RWPE2 (cell line): ENCODE measurements at places on chromosomes 13 and 19.

- DNase-seq: no peak
These were observed 293.6 kb downstream of the DNAJC15 start for GRCh38 chr13:43316946-43317353.

DNA sequence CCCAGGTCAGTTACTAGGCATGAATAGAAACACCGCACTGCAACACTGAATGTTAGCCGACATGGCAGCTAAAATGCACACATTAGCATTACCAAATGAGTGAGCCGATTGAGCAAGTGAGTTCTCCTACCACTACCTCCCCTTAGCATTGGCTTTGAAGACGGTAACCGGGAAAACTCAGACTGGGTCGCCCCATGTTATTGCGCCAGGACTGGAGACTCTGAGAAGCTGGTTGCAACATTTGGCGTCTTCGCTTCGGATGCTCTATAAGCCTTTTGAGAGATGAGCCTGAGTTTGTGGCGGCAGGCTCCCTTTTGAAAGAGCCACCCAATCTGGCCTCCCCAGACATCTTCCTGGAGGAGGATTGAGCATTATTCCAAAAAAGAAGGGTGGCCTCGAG, 68.5 kb upstream of the POMP start:
- no peak for DNase-seq

- no peak for DNase-seq
These were observed 23.2 kb downstream of the C13orf46 start for GRCh38 chr13:113950451-113951245.

GRCh38 chr13:42136518-42136917, 88.1 kb downstream of the DGKH start:
- DNase-seq: no peak

DNA sequence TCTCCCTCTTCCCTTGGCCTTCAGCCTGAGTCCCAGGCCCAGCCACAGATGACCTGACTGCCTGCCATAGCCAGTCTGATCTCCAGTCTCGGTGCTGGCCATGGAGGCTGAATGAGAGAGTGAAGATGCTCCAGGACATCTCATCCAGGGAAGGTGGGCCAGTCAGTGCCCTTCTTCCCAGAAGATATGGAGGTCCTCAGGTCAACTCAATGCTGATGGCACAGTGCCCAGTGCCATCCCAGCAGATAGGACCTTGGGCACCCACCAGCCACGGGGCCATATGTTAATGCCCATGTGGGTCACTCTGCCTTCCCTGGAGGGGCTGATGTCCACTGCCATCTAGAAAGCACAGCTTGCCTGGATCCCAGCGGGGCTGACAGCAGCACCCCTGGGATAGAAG, 7.2 kb downstream of the VSTM2B start:
- DNase-seq: no peak

GRCh38 chr13:51793570-51794271, 10.2 kb downstream of the DHRS12 start:
- no peak for DNase-seq

DNA sequence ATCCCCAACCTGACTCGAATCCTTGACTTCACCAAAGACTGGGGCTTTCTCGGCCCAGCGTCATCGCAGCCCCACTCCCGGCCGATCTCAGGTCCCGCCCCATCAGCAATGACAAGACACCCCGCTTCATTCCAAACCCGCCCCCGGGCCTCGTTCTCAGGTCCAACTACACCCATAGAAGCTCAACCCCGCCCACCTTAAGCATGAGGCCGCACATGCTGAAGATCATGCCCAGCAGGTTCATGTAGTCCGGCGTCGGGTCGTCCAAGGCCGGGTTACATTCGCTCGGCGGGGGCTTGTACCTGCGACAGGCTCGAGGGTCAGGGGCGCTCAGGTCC, 2.3 kb downstream of the WDR83 start:
- DNase-seq: no peak

- DNase-seq: no peak
These were observed 3.4 kb upstream of the LAMP1 start for GRCh38 chr13:113293686-113294085.

GRCh38 chr19:46493236-46494145, 2.2 kb downstream of the PNMA8B start:
- DNase-seq: no peak

DNA sequence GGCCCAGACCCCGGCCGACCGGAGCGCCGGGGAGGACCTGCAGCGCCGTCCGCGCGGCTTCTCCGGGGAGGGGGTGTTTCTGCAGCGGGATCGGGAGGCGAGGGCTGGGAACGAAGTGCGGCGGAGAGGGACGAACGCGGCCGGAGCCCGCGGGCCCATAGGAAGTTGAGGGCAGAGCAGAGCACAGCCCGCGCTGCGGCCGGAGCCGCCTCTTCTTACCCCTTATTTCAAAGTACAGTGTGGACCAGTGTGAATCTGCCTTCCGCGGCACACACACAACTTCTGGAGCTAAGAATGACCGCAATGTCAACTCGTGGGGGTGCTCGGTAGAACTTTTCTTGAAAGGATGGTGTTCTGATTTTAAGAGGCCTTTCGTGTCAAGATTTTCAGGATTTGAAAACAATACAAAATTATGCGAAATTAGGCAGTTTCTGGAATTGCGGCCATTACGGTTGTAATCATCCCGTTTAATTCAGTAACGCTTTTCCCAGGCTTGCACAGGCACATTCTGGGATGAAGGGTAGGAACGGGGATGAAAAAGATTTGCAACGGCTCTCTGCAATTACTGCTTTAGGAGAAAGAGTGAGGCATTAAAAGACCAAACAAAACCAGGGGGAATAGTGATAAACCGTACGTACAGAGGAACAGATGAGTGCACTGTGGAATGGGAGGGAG, 821 bp downstream of the TDRD3 start:
- DNase-seq: peak; percentile 51

GRCh38 chr19:40221858-40222619, 3.9 kb upstream of the TTC9B start:
- no peak for DNase-seq

GRCh38 chr13:35866801-35867200, 264.4 kb downstream of the DCLK1 start:
- no peak for DNase-seq

GRCh38 chr19:720345-721160, 11.8 kb downstream of the PALM start:
- no peak for DNase-seq

GRCh38 chr13:71875823-71876222, 8.8 kb upstream of the DACH1 start:
- no peak for DNase-seq

- peak; percentile 74 for DNase-seq
These were observed 4.4 kb upstream of the ZNF681 start for GRCh38 chr19:23762884-23763711.

- DNase-seq: peak; percentile 58
These were observed 621 bp downstream of the SOX21 start for GRCh38 chr13:94711561-94712286.

GRCh38 chr19:13078897-13079541, 23.6 kb downstream of the LYL1 start:
- DNase-seq: no peak

GRCh38 chr13:23599083-23599925, 29.1 kb downstream of the TNFRSF19 start:
- DNase-seq: no peak

DNA sequence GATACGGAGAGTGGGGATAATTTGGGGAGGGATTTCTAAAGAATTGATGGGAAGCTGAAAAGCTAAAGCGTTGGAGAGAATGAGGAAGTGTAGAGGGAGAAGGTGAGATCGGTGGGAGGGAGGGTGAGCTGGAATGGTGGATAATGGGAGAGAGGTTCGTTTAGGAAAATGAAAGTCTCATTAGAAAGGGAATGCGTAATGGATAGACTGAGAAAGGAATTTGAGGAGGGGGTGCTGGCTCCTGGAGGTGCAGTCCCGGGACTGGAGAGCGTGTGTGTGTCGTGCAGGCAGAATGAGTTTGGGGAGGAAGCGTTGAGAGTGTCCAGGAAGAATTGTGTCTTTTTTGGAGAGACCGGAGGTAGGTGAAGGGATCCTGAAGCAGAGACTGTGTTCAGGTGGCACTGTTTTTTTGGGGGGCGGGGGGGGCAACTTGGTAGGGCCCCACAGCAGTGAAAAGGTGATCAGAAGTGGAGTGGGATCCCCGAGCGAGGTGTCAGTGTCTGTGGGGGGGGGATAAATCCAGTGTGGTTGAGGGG, 1.4 kb downstream of the ACTN4 start:
- DNase-seq: no peak
